ENCODE measurements at places on chromosomes 4 and X.

DNA sequence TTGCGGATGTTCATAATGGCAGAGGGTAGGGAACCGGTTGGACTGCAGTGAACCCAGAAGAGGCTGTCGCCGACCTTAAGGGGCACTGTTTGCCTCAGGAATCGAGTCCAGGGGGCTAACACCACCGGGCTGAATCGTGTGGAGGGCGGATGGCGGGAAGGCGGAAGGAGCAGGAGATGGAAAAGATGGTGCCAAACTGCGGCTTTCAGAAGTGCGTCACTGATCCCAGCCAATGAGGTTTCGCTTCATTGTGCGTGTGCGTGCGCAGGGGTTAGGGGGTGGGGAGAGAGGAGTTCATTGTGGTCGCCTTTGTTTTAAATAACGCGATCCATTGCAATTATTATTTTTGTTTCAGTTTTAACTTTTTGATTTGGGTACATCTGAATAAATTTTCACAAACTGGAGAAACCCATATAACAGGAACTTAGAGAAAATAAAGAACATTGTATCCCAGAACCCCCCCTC, at the start of gene NAA11:
Gene NAA11 (minus strand): TSS at position 198 of the 465 bp plus-strand sequence. CDS start 184 bp downstream, at position 14.
- no peak for DNase-seq

- DNase-seq = no peak
Measured at GRCh38 chrX:130539721-130540321, 138.0 kb downstream of the RBMX2 start.

- DNase-seq = no peak
Measured at GRCh38 chrX:129525896-129526295, 2.6 kb upstream of the SMARCA1 start.

- no peak for DNase-seq
Measured at GRCh38 chr4:154312246-154312645, 179.4 kb downstream of the DCHS2 start.

- no peak for DNase-seq
Measured at GRCh38 chrX:78330540-78330939, 3.1 kb upstream of the CYSLTR1 start.

DNA sequence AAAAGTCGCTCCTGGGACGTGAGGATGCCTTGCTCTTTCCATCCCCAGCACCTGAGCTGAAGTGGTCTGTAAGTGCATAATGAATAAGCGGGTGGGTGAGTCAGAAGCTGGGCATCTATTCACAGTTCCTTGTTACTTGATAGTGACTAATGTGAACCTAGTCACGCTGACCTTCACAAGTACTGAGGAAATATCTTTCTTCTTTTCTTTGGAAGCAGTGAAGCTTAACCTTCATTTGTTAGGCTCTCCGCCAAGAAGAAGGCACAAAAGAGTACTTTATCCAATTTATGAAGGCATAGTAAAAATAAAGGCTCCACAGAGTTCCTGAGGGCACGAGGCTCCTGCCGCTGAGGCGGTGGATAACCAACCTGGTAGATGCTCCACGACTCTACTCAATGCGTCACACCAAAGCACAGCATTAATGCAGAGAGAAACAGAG, 475.7 kb upstream of the SLIT2 start:
- no peak for DNase-seq

GRCh38 chr4:111802191-111802590, 343.1 kb upstream of the FAM241A start:
- DNase-seq = no peak

DNA sequence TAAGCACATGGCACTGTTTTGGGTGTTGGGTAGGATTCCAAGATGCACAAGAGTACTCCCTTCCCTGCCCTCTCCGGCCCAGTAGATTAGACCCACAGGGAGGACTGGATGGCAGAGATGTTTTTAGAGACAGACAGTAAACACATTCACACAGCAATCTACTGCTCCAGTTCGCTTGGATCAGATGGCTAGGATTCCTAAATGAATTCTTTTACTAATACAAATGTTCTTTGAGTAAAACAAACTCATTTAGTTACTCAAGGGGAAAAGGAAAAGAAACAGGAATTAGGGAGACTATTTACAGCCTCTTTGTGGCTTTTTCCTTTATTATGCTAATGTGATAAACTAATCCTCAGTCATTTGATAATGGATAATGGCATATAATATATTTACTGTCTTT, 5.9 kb downstream of the SNX25 start:
- DNase-seq = no peak

DNA sequence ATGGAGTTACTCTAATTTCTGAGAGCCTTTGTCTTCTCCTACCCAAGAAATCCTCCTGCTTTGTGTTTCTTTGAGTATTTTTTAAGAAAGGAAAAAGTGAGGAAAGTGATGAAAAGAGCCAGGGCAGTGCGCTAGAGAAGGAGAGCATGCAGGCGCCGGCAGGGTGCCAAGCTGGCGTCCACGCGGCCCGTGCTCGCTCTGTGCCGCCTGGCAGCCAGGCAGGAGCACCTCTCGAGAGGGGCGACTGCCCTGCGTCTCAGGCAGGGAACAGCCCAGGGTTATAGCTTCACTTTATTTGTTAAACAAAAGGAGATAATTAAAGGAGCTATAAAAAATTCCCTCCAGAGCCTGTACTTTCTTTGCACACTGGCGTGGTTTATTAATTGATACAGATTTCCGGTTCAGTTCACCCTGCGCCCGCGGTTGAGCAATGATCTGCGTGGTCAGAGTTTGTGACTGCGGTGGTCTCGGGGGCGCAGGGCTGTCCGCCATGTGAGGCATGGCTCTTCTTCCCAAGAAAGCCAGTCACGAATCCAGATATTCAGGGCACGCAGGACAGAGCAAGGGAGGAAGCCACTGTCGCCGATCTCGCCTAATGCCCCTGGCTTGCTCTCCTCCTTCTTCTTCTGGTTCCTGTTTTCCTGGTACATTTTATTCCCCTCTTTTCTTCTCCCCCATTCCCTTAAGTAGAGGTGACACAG, 110.8 kb upstream of the PAQR3 start:
- DNase-seq = no peak

DNA sequence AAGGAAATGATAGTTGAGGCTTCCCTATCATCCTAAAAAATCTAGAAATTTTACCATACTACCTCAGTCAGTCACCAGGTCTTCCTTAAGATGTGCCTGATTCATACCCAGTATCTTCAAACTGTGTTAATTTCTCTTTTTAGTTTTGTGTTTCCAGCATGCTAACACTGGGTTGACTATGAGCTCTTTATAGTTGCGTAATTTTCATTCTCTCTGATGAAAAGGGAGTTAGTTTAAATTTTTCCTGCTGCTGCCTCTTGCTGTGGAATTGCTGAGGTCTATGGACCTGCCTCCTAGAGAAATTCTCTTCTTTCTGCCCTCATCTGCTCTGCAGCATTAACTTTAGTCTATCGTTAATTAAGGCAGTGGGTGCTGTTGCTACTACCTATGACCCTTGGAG, 66.6 kb downstream of the BANK1 start:
- no peak for DNase-seq

GRCh38 chr4:106676173-106676921, 307.8 kb upstream of the GIMD1 start:
- DNase-seq = no peak

DNA sequence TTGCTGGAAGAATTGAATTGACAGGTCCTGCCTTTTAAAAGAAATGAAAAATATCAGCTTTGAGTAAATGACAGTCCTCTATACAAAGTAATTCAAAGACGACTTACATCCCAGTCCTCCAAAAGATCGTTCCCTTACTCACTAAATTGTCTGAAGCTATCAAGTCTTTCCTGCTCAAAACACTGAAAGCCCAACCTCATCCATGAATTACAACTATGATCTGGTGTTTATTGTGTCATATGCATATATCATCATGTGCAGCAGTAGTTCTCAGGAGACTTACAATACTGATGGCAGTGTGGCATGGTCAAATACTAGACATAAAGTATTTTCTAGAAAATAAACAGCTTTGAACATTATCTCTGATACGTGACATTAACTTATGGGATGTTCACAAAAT, 97.8 kb downstream of the PDGFC start:
- no peak for DNase-seq

- no peak for DNase-seq
Measured at GRCh38 chr4:109155682-109156283, 146.7 kb downstream of the COL25A1 start.

DNA sequence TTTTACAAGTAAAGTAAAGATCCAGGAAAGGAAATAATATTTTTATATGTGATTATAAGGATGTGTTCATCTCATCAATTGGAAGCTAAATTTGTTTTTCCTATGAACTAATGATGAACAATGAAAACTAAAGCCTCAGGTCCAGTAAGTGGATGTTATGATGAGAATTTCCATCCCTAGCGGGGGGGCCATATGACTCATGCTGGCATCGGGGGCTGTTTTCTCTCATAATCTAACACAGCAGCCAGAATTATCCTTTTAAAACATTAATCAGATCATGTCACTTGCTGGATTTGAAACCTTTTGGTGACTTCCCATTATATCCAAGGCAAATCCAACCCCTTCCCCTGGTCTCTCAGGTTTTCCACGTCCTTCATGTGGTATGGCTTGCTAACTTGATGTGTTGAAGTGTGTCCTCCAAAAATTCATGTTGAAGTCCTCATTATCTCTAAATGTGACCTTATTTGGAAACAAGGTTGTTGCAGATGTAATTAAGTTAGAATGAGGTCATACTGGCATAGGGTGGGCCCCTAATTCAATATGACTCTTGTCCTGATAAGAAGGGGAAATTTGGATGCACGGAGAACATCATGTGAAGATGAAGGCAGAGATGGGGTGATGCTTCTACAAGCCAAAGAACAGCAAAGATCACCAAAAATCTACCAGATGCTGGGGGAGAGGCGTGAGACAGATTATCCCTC, 96.8 kb downstream of the AKAP4 start:
- no peak for DNase-seq
